Activated CD4-positive, CD25-positive, alpha-beta regulatory T cell (primary cell): ENCODE measurements at places on chromosomes 2 and 18.

GRCh38 chr2:190407246-190407661 lies 901 bp upstream of the MFSD6 start:
- DNase-seq: no peak

GRCh38 chr2:86352137-86352726 lies 14.8 kb upstream of the REEP1 start:
- no peak for DNase-seq

DNA sequence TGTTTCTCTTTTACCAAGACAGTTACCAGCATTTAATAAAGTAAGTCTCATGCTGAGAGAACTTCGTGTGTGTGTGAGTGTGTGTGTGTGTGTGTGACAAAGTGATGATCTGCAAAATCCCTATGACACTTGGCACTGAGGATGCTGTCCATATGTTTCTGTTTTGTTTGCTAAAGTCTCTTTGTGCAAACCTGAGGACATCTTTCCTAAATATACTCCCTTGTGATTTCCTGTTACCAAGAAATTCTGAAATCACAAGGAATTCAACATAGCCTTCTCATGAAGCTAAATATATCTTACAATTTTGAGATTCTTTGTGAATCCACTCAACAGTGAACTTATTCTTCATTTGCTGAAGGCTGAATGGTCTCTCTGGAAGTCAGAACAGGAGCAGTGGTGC lies 1359.7 kb upstream of the NRXN1 start:
- DNase-seq: no peak

GRCh38 chr18:24923138-24923537 lies 428.8 kb downstream of the ZNF521 start:
- no peak for DNase-seq

DNA sequence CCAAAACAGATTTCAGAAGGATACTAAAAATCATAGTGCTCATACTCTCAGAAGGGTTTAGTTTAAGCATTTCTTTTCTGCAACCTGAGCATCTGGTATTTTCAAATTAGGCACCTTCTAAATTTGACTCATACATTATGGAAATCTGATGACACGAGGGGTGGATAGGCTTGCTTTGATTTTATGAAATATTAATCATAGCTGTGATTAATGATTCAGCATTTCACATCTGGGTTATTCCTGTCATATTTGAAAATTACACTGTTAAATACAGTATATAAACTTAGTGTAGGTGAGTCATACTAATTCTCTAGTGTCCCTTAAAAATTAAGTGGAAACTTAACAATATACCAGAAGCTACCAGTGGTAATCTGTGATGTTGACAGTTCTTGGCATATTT lies 47.7 kb downstream of the MRPS9 start:
- no peak for DNase-seq

GRCh38 chr2:40450066-40450795 lies 1.7 kb downstream of the SLC8A1 start:
- no peak for DNase-seq

- DNase-seq: no peak
These were observed 121.5 kb downstream of the LTBP1 start for GRCh38 chr2:33068261-33068660.

GRCh38 chr18:3839581-3839981 lies 389.6 kb downstream of the TGIF1 start:
- no peak for DNase-seq

DNA sequence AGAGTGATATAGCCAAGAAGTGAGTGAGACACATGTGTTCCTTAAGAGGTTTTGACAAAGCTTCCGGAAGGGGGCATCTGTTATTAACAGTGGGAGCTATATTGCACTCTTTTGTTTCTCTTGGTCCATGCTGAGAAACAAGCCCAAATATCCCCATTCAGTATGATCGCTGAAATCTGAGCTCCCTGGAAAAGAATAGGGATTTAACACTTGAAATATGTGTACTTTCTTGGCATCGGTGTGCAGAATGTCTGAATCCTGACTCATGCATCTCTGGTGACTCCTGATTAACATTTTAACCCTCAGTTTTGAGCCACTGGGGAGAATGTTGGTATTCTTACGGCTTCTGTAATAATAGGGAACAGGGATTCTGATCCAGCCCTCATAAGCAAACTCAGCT lies 448.1 kb downstream of the TSN start:
- no peak for DNase-seq

DNA sequence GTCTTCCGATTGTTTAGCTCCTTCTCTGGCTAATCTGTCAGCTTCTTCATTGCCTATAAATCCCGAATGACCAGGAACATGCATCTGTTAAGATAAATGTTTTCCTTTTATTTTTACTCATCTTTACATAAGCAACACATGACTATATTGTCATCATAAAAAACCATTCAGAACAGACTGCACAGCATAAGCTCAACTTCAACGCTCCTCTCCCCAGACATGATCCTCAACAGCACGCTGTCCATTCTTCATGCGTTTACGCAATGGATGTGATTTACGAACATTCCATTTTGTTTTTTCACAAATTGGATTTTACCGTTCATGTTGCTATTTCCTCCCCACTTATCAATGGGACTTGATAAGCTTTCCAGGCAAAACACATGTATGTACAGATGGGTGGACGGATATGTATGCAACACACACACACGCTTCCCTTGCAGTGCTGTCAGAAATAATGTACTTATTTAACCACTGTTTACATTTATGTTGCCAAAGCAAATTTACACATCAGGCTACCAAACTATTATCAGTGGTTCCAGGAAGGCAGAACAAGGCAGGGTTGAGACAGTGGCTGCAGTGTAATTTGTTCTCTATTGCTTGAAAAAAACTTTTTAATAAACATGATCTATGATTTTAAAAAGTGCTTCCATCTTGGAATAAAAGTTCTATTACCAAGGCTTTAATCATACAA lies 12.2 kb downstream of the RNASEH1 start:
- DNase-seq: no peak

GRCh38 chr2:198213253-198213652 lies 408.9 kb downstream of the PLCL1 start:
- DNase-seq: no peak

- DNase-seq: no peak
These were observed 33.2 kb downstream of the ANKRD29 start for GRCh38 chr18:23629444-23629946.

DNA sequence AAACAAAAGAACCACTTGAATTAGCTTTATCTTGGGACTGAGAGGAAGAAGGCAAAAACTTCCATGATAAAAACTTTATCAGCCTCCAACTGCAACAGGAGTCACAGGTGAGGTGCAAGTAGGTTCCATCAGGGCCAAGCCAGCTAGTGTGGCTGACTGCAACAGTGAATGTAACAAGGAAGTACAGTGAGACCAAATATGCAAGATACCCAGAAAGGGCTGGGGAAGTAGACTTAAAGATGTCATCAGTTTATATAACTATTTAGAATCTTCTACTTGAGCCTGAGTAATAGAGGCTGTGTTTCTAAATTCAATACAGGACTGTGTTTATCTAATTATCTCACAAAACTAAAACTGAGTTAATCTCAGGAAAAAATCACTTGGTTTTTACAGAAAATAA lies 14.8 kb downstream of the PLEKHM3 start:
- no peak for DNase-seq

DNA sequence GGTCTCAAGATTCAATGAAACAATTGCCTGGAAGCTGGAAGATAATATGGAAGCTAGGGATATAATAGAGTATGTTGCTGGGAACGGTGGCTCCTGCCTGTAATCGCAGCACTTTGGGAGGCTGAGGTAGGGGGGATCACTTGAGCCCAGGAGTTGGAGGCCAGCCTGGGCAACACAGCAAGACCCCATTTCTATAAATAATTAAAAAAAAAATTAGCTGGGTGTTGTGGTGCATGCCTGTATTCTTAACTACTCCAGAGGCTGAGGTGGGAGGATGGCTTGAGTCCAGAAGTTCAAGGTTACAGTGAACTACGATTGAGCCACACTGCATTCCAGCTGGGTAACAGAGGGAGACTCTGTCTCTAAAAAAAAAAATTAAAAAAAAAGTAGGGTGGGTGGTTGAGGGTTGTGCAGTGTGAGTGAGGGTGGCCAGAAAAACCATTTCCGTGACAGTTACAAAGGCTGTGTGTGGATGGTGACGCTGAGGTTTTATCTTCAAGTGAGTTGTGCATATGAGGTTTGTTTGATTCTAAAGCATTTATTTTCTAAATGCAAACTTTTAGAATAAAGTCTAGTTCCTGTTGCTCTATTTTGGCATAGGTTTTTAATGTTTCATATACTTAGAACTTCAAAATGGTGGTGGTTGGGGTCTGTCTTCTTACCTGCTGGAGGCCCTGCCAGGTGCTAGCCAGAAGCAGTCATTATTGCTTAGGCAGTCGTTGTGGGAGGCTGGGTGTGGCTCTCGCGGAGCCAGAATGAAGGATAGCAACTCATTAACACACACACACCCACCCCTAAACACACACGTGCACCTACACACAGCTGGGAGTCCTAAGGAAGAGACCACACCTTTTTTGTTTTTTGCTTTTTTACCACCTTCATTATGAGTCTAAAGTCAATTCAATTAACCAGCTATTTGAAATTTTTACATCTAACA lies 4.7 kb upstream of the IL1R2 start:
- DNase-seq: no peak

- DNase-seq: no peak
These were observed 1.8 kb upstream of the SULT6B1 start for GRCh38 chr2:37190290-37190689.
